ENCODE measurements at places on chromosomes 16 and 17.
A peak's percentile ranks its signal among the peaks of the same experiment; 100 is the strongest.

DNA sequence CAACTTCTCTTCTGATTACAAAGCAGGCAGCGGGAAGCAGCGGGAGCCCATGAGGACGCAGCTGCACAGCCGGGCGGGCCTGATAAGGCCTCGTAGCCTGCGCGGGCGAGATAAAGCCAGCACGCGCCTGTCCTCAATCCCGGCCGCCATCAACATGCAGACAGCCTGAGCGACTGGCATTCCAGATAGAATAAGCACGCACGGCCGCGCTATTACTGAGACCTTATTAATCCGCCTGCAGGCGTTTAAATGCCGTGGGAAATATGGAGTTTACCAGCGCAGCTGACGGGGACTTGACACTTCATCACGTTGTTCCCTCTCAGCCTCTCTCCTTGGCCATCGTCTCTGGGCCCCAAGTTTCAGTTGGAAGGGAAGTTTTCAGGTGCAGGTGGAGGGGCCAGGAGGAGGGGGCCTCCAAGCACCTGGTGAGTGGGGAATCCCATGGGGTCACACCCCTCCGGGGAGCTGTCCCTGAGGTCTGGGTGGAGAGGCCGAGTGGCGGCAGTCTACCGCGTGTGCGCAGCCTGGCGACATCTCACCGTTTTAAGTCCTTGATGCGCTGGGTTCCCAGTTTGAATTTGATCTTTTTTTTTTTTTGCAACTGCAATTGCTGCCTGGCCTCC lies 27.3 kb upstream of the CBFA2T3 start:
- DNase-seq: no peak

- DNase-seq: no peak
These were observed 174.0 kb downstream of the KATNIP start for GRCh38 chr16:27723711-27724481.

GRCh38 chr16:66476328-66477027 lies 49.4 kb downstream of the BEAN1 start:
- peak; percentile 34 for DNase-seq

- no peak for DNase-seq
These were observed 8.1 kb upstream of the CCL18 start for GRCh38 chr17:36055921-36056520.

GRCh38 chr16:4552541-4552940 lies 3.6 kb upstream of the C16orf96 start:
- DNase-seq: no peak

DNA sequence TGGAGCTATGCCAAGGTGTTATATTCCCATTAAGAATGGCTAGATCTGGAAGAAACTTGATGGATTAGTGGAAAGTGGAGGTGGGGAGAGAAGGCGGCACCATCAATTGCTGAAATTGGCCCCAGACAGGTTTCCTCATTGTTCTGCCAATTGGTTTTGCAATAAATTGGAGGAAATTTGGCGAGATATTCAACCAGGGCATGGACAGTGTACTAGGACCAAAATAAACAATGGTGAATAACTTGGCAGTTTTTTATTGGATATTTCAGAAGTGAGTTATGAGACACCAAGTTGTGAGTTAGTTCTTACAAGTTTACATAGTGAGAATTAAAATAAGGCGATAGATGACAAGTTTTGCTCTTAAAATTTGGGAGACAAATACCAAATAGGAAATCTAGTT lies 41.1 kb upstream of the SOX9 start:
- DNase-seq: peak; percentile 36

GRCh38 chr17:81365148-81365600 lies 30.1 kb upstream of the BAHCC1 start:
- DNase-seq: peak; percentile 72

- DNase-seq: no peak
These were observed 70.0 kb upstream of the NKD1 start for GRCh38 chr16:50478075-50478772.

- DNase-seq: no peak
These were observed 22.9 kb downstream of the NUP88 start for GRCh38 chr17:5396612-5397011.

DNA sequence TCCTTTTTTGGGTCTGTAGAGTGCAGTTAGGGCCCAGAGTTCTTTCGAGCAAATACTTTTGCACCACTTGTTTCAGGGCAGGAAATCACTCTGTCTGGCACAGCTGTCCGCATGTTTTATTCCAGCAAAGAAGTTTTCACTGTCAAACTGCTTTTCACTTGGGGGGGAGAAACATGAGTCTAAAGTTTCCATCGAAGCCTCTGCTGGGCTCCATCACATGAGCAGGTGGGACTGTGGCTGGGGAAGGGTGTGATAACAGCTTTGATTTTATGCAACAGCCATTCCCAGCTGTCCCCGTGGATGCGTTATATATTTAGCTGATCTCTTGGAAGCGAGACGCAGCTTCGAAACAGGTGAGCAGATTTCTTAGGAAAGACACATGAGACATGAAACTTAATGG lies 288.6 kb downstream of the SNX29 start:
- no peak for DNase-seq

- DNase-seq: no peak
These were observed 11.2 kb downstream of the PIEZO1 start for GRCh38 chr16:88773812-88774291.

DNA sequence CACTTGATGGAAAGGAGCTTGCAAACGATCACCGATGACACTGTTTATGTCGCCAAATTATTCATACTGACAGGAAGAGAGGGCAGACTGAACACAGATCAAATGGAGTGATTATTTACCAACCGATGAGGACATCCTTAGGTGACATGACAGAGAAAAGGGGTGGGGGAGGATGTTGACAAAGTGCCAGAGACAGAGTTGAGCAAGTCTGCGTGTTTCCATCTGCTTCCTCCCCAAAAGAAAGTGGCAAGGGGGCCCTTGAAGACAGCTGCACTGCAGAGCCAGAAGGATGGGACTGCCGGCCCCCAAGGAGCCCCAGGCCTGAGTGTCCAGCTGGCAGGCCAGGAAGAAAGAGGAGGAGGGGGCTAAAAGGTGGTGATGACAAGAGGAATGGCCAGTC lies 191.0 kb upstream of the RPL38 start:
- DNase-seq: no peak

DNA sequence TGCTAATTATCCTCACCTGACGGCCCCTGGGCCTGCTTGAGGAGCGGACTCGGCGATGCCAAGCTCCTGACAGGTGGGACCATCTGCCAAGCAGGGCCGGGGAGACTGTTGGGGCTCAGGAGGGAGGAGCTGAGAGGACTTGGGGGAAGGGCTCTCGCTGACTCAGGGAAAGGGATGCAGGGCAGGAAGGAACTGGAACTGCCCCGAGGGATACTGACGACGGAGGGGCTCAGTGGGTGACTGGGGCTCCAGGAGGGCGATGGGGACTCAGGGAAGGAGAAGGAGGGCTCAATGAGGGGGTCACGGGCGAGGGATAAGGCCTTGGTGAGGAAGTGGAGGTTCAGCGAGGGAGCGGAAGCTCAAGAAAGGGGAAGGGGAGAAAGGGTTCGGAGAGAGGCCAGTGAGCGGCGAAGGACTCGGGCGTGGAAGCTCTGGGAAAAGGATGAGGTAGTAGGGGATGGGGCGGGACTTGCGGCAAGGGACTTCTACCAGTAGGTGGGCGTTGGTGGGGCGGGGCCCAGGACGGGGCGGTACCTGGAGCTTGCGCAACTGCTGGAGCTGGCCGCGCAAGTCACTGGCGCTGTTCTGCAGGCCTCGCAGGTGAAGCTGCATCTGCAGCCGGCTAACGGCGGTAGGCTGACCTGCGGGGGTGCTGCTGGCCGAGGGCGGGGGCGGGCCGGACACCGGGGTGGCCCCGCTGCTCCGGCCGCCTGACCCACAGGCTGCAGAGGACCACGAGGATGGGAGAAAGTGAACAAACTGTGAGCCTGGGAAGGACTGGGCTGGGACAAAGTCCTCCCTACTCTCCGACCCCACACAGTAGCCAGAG lies 46.5 kb downstream of the SRCIN1 start:
- DNase-seq: peak; percentile 94

- DNase-seq: no peak
These were observed 13.0 kb downstream of the AXIN2 start for GRCh38 chr17:65548269-65548969.

- DNase-seq: no peak
These were observed 492.2 kb downstream of the WWOX start for GRCh38 chr16:78591682-78592103.

DNA sequence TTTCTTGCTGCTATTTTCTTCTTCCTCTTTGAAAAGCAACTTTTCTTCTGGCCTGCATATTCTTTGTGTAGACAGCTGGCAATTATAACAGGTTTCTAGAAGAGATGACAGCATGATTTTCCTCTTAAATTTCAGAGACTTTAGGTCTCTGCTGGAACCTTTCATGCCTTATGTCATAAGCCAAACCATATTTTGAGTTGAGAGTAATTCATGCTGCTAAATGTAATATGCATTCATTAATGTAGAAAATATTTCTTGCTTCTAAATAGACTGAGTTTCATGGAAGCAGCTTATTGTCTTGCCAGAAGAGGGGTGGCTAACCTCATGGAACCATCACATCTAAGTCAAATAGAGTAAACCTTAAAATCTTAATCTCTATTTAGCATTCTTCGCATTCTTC lies 25.9 kb upstream of the ABCA9 start:
- no peak for DNase-seq

GRCh38 chr16:6949240-6949639 lies 383.4 kb upstream of the RBFOX1 start:
- no peak for DNase-seq

GRCh38 chr17:68199837-68200688 lies 47.8 kb upstream of the AMZ2 start:
- no peak for DNase-seq

GRCh38 chr17:77772461-77772897 lies 186.0 kb upstream of the TNRC6C start:
- no peak for DNase-seq

DNA sequence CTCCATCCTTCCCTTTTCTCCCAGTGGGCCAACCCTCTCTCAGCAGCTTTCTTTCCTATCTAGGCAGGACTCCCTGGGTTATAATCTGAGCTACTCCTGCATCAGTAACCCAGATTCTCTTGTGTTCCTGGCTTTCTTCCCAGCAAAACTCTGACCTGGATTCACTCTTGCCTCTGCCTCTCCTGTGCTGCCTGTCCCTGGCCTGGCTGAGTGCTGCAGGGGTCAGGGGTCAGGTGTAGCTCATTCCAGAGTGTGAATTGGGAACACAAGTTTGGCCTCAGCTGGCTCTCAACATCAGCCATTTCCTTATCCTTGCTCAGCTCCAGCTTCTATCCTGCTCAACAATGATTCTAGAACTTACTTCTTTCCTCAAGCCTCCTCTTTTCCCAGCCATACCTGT lies 2.5 kb upstream of the ST6GALNAC2 start:
- no peak for DNase-seq

All from breast epithelium (tissue), 4 donors.